Activated naive CD4-positive, alpha-beta T cell treated with anti-CD3 and anti-CD28 coated beads, Interleukin-2, amount 10 ng/mL, durations not matched to agents 7 days and 5 days (primary cell): ENCODE measurements at places on chromosomes 2 and 18.
A peak's percentile ranks its signal among the peaks of the same experiment; 100 is the strongest.

- no peak for DNase-seq
Measured at GRCh38 chr2:20514596-20515269, 67.9 kb downstream of the RHOB start.

- no peak for DNase-seq
Measured at GRCh38 chr2:28286678-28287077, 106.0 kb upstream of the FOSL2 start.

DNA sequence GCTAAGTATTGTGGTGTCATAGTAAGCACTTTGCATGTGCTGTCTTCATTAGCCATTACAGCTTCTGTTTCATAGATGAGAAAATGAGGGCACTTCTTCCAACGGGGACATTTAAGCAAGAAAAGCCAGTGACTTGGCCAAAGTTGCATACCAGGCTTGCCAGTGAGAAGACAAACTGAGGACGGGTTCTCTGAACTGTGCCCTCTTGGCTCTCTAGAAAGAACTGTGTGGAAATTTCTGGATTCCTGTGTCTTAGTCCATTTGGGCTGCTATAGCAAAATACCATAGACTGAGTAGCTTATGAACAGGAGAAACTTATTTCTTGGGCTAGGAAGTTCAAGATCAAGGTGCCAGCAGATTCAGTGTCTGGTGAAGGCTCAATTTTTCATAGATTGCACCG is 13.3 kb downstream of the CTIF start:
- DNase-seq, result no peak

DNA sequence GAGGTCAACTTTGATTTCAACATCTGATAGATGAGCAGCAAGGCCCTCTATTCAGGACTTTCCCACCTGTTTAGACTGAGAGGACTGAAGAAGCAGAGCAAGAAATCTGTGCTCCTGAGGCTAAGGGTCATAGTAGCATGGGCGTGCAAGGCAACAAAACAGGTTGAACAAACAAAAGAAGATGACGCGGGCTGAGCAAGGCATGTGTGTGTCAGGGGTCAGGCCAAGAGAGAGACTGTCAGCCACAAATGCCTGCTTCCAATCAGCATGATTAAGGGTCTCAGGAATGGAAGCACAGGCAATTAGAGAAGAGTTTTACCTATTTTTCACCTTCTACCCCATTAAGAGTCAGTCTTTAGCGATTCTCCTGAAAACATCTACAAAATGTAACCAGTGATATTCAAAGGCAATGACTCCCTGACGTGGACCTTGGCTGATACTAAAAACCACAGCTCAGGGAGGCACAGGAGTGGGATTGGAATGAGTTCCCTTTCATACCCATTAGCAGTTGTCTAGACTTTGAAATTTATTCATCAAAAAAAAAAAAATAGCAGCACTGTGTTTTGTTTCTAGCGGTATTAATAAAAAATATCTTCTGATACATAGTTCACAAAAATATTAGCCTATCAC is 81.9 kb downstream of the DYNAP start:
- DNase-seq, result no peak

GRCh38 chr2:19893520-19894133 is 8.2 kb downstream of the TTC32 start:
- DNase-seq, result no peak

GRCh38 chr2:56889738-56890137 is 705.9 kb downstream of the CCDC85A start:
- DNase-seq, result no peak

GRCh38 chr2:180208841-180209240 is 201.7 kb upstream of the CWC22 start:
- DNase-seq, result no peak

GRCh38 chr2:208064220-208064961 is 39.1 kb upstream of the PLEKHM3 start:
- DNase-seq, result no peak

GRCh38 chr2:183035298-183035953 is 2.8 kb downstream of the NCKAP1 start:
- DNase-seq, result no peak

DNA sequence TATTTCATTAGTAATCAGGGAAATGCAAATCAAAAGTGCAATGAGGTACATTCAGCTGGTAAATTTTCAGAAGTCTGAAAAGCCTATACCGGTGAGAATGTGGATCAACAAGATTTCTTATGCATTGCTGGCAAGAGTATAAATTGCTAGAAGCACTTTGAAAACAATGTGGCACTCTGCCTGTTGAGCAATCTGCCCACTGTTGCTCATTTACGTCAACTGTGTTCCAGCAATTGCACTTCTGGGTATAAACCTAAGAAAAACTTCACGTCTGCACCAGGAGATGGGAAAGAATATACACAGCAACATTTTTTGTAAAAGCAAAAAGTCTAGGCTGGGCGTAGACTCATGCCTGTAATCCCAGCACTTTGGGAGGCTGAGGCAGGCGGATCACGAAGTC is 40.8 kb downstream of the MTERF4 start:
- no peak for DNase-seq

GRCh38 chr2:226213717-226214116 is 585.9 kb downstream of the IRS1 start:
- no peak for DNase-seq

DNA sequence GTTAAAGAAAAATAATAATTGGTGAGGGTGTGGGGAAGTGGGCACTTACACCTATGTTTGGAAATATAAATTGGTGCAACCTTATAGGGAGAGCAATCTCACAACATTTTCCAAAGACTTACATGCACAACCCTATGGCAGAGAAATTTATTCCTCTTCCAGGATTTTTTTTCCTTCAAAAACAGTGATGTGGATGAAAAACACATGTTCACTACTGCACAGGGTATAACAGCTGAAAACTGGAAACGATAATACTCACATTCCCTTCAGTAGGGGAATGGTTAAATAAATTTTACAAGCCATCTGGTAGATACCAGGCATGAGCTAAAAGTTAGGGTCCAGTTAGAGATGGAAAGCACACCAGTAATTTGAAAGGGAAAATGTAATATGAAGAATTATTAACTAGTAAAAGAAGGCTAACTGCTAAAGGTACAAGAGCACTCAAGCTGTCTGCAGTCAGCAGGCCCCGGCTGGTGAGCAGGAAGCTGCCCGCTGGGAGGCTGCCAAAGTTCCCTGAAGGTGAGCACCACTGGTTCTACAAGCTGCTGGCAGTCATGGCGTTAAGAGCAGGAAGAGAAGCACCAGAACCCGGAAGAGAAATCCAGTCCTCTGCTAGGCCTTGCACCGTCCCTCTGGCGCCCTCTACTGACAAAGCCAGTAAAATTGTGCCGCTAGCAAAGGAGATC is 28.4 kb upstream of the CASP8 start:
- peak; percentile 95 for DNase-seq

DNA sequence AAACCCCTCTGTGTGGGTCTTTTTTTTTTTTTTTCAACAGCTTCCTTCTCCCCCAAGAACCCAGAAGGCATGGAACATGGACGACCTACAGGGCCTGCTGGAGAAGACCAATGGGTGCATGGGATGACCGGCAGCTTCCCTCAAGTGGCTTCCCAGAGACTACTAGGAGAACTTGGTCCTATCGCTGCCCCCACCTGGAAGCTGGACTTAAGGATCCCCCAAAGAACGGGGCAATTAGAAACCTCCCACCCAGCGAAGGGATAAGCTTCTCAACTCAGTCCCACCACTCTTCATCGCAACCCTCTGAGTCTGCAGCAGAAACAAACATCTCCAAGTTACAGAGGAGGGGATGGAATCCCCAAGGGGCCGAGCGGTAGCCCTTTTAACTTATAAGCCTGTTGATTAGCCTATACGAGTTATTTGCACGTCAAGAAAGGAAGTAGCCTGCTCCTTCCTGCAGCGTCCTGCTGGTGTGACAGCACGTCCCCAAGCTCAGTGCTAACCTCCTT is 1.4 kb downstream of the ACTR1B start:
- no peak for DNase-seq
